ENCODE measurements at places on chromosomes 12 and 14. TPM values are rescaled to one million over a fixed set of nuclear protein-coding genes. Genes with fewer than 3 reads are reported as not detected.

Gene SPX
- not detected for total RNA-seq

Gene SLC17A8
- total RNA-seq: not detected

Gene PROX2
- total RNA-seq: not detected

Gene IFT81
- total RNA-seq: 8.2 TPM

Gene SERPINA9
- total RNA-seq: not detected

Gene SERPINA10
- total RNA-seq: not detected

- DNase-seq: no peak
Measured at GRCh38 chr12:38664661-38665269, 240.6 kb downstream of the CPNE8 start.

GRCh38 chr12:16261944-16262475 is 15.5 kb downstream of the SLC15A5 start:
- no peak for DNase-seq

- DNase-seq: no peak
Measured at GRCh38 chr12:81325086-81325485, 247.2 kb downstream of the ACSS3 start.

- no peak for DNase-seq
Measured at GRCh38 chr12:11763760-11764520, 114.5 kb downstream of the ETV6 start.

DNA sequence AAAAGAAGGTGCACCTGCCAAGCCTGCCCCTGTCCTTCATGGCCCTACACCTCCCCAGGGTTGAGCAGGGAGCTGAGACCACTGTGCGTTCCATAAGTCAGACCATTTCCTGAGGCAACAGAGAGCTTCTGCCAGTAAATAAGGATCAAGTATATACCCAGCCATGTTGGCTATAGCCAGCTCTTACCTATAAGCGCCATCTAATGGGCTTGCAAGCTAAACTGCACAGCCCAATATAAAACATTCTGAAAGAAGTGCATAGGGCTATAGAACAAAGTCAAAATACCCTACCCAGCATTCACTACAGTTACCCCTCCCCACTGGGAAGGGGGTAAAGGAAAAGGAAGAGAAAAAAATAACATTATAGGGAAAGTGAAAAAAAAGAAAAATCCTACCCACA is 59.3 kb upstream of the SCAF11 start:
- no peak for DNase-seq

DNA sequence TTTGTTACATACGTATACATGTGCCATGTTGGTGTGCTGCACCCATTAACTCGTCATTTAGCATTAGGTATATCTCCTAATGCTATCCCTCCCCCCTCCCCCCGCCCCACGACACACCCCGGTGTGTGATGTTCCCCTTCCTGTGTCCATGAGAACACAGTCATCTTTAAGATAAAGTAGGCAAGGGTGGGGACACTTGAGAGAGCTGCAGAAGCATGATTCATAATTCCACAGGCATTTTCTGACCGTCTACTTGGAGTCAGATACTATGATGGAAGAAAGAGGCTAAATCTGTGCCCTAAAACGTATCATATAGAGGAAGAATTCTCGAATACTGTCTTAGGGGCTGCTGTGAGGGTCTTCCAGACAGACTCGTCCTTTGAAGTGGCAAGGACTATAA is 145.9 kb upstream of the VASH1 start:
- no peak for DNase-seq

GRCh38 chr12:127388985-127389384 is 878.0 kb upstream of the TMEM132C start:
- DNase-seq: no peak

DNA sequence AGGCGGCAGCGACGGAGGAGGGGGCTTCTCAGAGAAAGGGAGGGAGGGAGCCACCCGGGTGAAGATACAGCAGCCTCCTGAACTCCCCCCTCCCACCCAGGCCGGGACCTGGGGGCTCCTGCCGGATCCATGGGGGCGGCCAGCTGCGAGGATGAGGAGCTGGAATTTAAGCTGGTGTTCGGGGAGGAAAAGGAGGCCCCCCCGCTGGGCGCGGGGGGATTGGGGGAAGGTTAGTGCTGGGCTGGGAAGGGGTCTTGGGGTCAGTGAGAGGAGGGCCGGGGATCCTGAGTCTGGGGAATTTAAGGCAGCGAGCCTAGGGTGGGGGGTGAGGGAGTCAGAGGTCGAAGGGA is 203 bp downstream of the NFATC4 start:
- DNase-seq: no peak

DNA sequence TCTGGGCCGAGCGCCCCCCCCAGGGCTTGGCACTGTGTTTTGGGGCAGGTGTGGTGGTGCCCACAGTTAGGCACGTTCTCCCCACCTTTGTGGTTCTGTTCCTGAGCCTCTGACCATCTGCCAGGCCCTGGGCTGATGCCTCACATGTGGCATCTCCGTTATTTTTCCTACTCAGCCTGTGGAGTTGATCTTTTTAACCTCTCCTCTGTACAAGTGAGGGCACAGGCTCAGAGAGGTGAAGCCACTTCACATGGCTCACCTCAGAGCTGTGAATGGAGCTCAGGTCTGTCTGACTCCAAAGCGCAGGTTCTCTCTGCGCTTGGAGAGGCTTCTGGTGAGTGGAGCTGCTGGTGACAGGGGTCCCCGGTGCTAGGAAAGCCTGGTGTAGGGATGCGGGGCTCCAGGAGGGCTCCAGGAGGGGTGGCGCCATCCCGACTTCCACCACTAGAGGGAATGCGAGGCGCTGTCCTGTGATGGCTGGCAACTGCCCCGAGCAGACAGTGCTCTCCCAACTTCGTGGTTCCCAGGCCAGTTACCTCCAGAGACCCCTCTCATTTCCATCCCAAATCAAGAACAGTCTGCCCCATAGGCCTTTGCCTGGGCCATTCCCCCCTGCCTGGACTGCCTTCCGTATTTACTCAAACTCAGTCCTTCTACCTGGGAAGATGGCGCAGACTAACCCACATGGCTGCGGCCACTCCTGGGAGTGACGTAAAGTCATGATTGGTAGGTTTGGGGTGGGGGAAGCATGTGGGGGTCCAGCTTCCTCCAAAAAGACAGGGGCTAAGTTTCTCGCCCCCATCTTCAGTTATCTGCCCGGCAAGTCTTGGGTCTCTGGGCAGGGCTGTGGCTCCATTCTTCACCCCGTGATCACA is 9.9 kb downstream of the BCL7A start:
- no peak for DNase-seq

- DNase-seq: no peak
Measured at GRCh38 chr12:3158851-3159465, 81.8 kb downstream of the TSPAN9 start.

DNA sequence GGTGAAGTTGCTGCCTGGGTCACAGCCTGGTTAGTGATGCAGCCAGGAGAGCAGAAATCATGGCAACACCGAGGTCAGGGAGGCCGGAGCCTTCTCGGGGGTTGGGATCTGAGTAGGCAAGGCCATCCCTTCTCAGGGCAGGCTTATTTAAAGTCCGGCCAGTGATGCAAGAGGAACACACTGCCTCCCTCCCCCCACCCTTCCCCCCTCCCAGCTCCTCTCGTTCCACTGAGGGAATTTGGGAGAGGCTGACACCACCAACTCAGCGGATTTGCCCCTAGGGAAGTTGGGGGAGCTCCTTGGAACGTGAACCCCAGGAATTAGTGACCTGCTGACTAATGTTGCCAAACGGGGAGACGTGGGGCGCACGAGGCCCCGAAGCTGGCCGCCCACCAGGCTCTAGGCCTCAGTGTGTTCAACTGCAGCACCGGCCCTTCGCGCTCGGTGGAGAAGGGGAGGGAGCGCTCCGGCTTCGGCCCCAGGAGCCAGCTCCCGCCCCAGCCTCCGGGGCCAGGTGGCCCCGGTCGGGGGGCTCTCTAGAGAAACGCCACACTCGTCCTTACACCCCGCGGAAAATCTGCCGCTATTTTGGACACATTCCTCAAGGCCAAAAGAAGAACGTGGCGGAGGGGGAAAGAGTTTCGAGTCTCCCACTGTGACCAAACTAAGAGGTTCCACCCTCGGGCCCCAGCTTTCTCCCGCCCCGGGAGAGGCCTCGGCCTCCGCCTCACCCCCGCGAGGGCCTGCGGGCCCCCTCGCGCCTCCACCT is 1.6 kb downstream of the CTDSP2 start:
- no peak for DNase-seq

DNA sequence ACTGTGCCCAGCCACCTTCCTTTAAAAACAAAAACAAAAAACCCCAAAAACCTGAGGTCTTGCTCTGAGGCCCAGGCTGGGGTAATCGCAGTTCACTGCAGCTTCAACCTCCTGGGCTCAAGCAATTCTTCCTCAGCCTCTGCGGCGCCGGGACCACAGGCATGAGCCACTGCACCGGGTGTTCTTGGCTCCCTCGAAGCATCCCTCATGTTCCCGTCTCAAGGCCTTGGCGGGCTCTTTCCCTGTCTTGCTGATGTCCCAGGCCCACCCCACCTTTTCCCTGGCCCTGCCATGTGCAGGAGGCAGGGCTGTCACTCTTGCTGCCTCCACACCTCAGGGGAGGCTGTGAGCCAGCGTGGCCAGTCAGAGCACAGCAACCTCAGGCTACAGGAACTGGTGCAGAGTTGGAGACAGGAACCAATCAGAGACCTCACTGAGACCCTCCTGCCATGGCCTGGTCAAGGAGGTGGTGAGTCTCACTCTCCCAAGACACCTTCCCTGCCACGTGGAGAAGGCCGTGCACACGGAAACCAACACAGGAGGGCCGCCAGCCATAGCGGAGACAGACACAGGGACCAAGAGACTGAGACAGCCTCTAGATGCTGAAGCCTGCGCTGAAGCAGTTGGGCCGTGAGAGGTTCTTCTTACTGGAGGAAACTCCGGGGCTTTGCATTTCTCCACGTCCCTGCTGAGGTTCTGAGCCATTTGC is 6.0 kb upstream of the AMN start:
- no peak for DNase-seq

DNA sequence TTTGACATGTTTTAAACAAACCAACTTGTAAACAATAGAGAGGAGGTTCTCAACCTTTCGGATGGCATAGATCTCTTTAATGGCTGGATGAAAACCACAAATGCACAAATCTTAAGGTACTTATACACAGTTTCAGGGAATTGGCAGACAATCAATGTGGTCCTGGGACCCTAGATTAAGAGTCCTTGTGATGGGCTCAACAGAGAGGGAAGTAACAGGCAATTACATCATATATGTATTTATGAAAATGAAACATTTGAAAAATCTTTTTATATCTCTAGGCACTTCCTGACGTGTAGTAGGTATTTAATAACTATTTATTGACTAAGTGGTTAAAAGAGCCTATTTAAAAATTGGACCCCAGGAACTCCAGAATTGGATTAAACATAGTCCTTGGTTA is 897 bp downstream of the ACTR10 start:
- DNase-seq: no peak

DNA sequence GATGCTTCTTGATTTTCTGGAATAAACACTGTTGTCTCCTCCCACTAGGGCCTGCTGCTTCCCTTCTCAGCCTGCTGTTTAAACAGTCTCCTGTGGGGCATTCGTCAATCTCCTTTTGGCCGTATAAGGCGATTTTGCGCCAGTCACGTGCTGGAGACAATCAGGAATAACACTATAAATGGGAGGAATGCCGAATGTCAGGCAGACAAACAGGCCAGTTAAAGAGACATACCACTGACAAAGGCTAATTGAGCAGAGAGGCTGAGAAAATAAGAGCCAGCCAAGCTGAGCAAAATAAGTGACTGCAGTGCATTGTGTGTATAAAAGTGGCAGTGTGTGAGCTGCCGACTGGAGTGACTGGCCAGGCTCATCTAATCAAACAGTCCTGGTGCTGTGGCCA is 23.3 kb downstream of the DMAC2L start:
- no peak for DNase-seq

GRCh38 chr12:76919383-76920171 is 40.8 kb upstream of the CSRP2 start:
- no peak for DNase-seq

DNA sequence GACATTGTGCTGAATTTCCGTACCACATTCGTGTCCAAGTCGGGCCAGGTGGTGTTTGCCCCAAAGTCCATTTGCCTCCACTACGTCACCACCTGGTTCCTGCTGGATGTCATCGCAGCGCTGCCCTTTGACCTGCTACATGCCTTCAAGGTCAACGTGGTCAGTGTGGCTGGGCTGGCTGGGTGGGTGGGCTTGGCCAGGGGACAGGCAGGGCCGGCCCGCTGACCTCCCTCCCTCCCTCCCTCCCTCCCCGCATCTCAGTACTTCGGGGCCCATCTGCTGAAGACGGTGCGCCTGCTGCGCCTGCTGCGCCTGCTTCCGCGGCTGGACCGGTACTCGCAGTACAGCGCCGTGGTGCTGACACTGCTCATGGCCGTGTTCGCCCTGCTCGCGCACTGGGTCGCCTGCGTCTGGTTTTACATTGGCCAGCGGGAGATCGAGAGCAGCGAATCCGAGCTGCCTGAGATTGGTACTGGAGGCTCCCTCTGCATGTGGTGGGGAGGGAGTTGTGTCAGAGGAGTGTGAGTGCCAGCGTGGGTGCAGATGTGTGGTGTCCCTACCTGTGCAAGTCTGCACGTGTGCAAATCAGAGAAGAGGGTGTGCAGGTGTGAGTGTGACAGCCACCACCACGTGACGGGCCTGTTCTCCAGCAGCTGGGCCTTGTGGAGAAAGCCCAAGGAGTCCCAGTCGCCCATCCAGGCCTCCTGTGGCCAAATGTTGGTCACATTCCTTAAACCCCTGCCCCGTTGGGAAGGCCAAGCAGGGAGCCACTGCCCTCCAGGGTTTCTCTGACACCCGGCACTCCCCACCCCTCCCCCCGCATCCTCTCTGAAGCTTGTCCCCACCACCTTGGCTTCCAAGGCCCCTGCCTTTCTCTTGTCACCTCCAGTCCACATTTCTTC is 5.3 kb downstream of the KCNH3 start:
- DNase-seq: no peak

GRCh38 chr14:75602503-75602902 is 24.1 kb downstream of the FLVCR2 start:
- no peak for DNase-seq

DNA sequence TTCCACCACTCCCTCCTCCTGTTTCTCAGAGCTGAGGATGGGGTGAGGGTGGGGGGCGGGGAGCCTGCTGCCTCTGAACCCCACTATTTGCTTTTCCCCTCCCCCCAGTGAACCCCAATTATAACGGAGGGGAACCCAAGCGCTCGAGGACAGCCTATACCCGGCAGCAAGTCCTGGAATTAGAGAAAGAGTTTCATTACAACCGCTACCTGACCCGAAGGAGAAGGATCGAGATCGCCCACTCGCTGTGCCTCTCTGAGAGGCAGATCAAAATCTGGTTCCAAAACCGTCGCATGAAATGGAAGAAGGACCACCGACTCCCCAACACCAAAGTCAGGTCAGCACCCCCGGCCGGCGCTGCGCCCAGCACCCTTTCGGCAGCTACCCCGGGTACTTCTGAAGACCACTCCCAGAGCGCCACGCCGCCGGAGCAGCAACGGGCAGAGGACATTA is 1.1 kb downstream of the HOXC4 start:
- no peak for DNase-seq

DNA sequence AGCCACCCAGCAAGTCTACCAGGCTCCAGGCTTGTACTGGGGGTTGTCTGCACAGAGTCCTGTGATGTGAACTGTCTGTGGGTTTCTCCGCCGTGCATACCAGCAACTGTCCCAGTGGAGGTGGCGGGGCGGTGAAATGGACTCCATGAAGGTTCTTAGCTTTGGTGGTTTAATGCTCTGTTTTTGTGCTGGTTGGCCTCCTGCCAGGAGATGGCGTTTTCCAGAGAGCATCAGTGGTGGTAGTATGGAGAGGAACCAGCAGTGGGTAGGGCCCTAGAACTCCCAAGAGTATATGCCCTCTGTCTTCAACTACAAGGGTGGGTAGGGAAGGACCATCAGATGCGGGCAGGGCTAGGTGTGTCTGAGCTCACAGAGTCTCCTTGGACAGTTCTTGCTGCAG is 303.8 kb downstream of the TMEM121 start:
- no peak for DNase-seq

Data from pulmonary artery endothelial cell (primary cell).